HepG2 (cell line): ENCODE measurements at places on chromosomes 11 and 22. TPM values are rescaled to one million over a fixed set of nuclear protein-coding genes. Genes with fewer than 3 reads are reported as not detected.
A peak's percentile ranks its signal among the peaks of the same experiment; 100 is the strongest.

The PRAME gene
- 0.11 and 0.45 TPM in 2 replicates for total RNA-seq

The NRGN gene
- total RNA-seq: 0.18 TPM in 1 of 2 replicates, not detected in the other

The MS4A12 gene
- not detected in 2 replicates for total RNA-seq

The OR10D3 gene
- not detected in 2 replicates for total RNA-seq

The TSKU gene
- 11.9 and 21.4 TPM in 2 replicates for total RNA-seq

The TREH gene
- total RNA-seq: 0.46 and 0.86 TPM in 2 replicates

DNA sequence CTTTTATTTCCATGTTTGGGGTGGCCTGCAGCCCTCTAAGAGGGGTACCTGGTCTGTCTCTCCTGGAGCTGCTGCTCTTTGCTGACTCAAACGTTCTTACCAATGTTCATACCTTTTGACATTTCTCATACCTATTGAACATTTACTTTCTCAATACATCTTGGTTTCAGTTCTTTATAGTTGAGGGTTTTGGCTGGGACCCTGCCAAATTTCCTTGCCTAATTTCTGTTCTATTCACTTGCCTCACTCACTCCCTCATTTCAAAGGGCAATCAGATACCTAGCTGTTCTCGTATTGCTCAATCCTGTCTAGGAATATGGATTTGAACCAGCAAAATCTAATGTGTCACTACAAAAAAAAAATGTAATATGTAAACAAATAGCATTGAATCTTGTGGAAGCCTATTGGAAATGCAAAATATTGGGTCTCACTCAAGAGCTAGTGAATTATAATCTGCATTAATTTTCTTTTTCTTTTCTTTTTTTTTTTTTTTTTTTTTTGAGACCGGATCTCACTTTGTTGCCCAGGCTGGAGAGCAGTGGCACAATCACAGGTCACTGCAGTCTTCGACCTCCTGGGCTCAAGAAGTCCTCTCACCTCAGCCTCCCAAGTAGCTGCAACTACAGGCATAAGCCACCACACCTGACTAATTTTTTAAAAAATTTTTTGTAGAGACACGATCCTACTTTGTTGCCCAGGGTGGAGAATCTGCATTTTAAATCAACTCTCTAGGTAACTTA lies 7.5 kb downstream of the OR6M1 start:
- H3K27me3 ChIP-seq: no peaks in the 10 kb centered on the region
- H3K36me3 ChIP-seq: no peaks in the 10 kb centered on the region
- H3K4me1 ChIP-seq: no peaks in the 10 kb centered on the region
- H3K4me3 ChIP-seq: no peak overlapping the region
- DNase-seq: no peak

DNA sequence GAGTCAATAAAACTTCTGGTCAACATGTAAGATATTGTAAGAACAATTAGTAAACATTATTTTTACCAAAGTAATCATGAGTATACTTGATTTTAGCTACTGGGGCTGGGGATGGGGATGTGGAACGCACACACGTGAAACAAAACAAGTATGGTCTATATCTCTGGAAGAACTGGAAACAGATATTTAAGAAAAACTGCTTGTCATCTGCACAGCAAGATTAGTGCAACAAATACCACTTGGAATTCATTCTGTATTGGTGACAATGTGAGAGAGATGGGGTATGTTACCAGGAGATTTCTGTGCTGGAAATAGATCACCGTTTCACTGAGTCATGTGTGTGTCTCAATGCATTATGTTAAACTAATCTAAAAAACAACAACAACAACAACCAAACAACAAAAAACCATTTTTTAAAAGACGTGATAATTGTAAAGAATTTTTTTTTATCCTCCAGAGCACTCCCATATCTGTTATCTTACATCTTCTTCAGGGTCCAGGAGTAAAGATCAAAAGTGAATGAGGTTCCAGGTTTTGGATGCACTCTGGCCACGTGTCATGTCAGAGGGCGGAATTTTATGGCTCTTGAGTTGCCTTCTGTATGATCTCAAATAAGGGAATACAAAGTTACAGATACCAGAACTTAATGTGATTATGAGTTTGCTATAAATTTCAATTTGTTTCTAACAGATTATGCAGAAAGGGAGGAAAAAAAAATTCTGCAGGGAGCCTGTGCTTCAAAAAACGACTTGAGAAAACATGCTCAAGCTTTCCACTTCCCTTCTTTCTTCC lies 153.0 kb downstream of the BBOX1 start:
- H3K36me3 ChIP-seq: no peaks in the 10 kb centered on the region
- H3K4me1 ChIP-seq: peaks cover 6% of the 10 kb centered on the region
- DNase-seq: no peak
- H3K27me3 ChIP-seq: no peaks in the 10 kb centered on the region

- H3K4me3 ChIP-seq: peak overlapping the region; percentile 90
- H3K36me3 ChIP-seq: peaks cover 10% of the 10 kb centered on the region
- H3K27me3 ChIP-seq: no peaks in the 10 kb centered on the region
- DNase-seq: peak; percentile 48
- H3K4me1 ChIP-seq: peaks cover 22% of the 10 kb centered on the region
Measured at GRCh38 chr11:10856689-10857458, 979 bp downstream of the ZBED5 start.

DNA sequence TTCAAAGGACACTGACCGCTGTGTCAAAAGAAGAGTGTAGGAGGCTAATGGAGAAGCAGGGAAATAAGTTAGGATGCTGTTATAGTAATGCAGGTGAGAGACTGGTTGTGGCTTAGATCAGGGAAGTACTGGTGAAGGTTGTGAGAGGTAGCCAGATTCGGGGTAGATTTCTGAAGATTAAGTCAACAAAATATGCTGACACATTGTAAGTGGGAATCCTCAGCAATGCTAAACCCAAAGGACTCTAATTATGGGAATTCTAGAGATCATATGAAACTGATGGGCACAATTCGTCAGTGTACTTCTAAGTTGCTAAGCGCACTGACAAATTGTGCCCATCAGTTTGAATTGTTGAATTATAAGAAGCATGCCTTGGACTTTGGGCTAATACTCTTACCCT lies 10.0 kb downstream of the ZNF143 start:
- no peak overlapping the region for H3K4me3 ChIP-seq
- H3K4me1 ChIP-seq: no peaks in the 10 kb centered on the region
- H3K36me3 ChIP-seq: peaks cover 28% of the 10 kb centered on the region
- DNase-seq: no peak
- H3K27me3 ChIP-seq: no peaks in the 10 kb centered on the region

- H3K4me3 ChIP-seq: peak overlapping the region; percentile 74
- no peaks in the 10 kb centered on the region for H3K27me3 ChIP-seq
- peak overlapping the region; percentile 56 for H3K27ac ChIP-seq
- no peaks in the 10 kb centered on the region for H3K36me3 ChIP-seq
- DNase-seq: no peak
Measured at GRCh38 chr11:61752925-61753521, 587 bp downstream of the MYRF start.

DNA sequence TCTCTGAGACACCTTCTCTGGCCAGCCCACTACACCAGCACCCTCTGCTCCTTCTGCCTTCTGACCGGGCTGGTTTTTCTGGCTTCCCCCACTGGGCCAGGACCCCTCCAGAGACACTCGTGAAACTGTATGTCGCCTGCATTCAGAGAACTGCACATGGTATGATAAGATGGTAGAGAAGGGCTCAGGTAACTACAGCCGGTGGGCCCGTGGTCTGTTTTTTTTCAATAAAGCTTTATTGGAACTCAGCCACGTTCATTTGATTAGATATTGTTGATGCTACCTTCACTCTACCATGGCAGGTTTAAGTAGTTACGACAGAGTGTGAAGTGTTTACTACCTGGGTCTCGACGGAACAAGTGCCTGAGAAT lies 514.0 kb downstream of the TBC1D22A start:
- H3K27ac ChIP-seq: no peak overlapping the region
- no peaks in the 10 kb centered on the region for H3K36me3 ChIP-seq
- no peak overlapping the region for H3K4me3 ChIP-seq
- peaks cover 49% of the 10 kb centered on the region for H3K27me3 ChIP-seq

DNA sequence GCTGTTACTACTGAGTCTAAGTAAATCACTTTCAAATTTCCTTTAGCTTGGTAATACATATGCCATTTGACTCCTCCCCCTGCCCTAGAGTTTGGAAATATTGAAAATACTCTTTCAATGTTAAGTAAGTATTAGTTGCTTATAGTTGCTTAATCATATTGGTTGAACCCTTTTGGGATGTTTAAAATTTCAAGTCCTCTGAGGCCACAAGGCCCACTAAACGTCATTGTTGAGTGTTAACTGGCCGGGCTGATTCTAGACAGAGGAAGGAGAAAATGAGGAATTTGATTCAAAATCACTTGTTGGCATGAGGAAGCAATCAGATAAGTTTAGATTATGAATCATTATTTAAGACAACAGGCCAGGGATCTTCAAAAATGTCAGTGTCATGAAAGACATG lies 8.5 kb downstream of the NAV2 start:
- no peaks in the 10 kb centered on the region for H3K36me3 ChIP-seq
- H3K4me3 ChIP-seq: no peak overlapping the region
- peaks cover 10% of the 10 kb centered on the region; the same call in 1 of the 3 replicates for H3K27me3 ChIP-seq

DNA sequence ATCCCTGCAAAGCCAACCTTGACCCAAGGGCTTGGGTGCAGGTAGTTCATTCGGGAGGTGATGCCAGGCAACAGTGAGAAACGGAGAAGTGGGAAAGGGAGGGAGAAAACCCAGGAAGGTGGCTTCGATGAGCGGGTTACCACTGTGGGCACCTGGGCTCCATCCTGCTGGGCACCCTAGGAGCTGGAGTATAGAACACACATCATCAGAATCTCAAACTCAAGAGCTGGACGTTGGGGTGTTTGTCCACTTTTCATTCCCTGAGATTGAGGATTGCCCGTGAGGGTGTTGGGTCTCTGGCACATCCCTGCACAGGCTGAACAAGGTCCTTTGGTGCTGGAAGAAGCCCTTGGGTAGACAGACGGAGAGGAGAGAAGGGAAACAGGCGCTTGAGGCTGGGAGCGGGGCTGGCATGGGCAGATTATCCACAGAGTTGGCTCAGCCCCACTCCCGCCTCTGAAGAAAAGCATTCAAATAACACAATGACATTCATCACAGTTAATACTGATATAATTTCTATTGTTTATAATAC lies 70.4 kb downstream of the LRRC32 start:
- no peak for DNase-seq
- H3K27ac ChIP-seq: no peak overlapping the region
- H3K4me3 ChIP-seq: no peak overlapping the region
- H3K4me1 ChIP-seq: no peaks in the 10 kb centered on the region

DNA sequence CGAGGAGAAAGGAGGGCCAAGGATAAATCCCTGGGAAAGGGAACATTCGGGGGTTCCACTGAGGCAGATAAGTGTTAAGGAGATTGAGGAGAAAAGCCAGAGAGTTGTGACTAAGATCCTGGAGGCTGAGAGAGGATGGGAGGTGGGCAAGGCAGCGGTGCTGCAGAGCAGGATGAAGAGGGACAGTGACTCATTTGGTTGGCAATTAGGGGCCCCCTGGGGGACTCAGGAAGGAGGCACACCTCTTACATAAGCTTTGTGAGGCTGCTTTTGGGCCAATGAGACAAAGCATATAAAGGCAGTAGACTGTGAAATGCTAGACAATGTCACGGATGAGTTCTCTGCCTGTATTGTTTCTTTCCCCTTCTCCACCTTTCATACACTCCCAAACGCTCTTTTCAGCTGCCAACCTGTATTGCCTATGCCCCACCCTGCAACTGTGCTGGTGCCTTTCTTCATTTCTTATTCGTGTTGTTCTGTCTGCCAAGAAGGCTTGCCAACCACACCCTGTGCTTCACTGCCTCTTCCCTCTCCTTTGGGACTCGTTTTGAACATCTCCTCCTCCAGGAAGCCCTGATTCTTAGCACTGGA lies 246.8 kb upstream of the KIRREL3 start:
- no peaks in the 10 kb centered on the region for H3K27me3 ChIP-seq
- no peaks in the 10 kb centered on the region for H3K36me3 ChIP-seq
- no peak overlapping the region for H3K4me3 ChIP-seq
- H3K4me1 ChIP-seq: no peaks in the 10 kb centered on the region

GRCh38 chr11:28924004-28924403 lies 815.8 kb downstream of the METTL15 start:
- H3K4me1 ChIP-seq: no peaks in the 10 kb centered on the region
- H3K27ac ChIP-seq: no peak overlapping the region
- H3K27me3 ChIP-seq: no peaks in the 10 kb centered on the region
- no peak overlapping the region for H3K4me3 ChIP-seq

GRCh38 chr22:45196926-45197605 lies 33.3 kb downstream of the NUP50 start:
- H3K36me3 ChIP-seq: peaks cover 31% of the 10 kb centered on the region
- no peak overlapping the region for H3K4me3 ChIP-seq
- DNase-seq: no peak
- H3K27ac ChIP-seq: no peak overlapping the region

- H3K27ac ChIP-seq: no peak within 1 kb of the TSS
- peaks cover 23% of the 10 kb centered on the region for H3K4me1 ChIP-seq
- no peak for DNase-seq
- H3K4me3 ChIP-seq: no peak within 1 kb of the TSS
Measured at GRCh38 chr11:20363500-20364340, at the start of gene HTATIP2. HTATIP2 (plus strand) TSS chr11:20363714; CDS start chr11:20364238, 524 bp downstream.

DNA sequence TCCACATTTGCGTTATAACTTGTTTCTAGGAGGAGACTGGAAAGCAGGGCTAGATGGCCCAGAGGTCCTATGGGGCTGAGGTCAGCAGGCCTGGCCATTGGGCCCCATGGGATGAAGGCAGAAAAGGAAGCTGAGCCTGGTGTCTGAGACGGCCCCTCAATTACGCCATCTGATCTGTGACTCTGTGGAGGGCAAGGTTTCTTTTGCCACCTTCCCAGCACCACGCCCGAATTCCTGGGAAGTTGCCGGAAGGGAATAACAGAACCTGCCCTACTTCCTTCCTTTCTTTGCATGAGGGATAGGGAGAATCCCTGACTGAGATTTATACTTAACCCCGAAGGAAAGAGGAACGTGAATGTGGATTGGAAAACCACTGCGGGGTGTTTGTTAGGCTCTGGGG lies 118.1 kb downstream of the MPPED1 start:
- no peaks in the 10 kb centered on the region for H3K4me1 ChIP-seq
- peaks cover 38% of the 10 kb centered on the region; the same call in 2 of the 3 replicates for H3K27me3 ChIP-seq
- no peak overlapping the region for H3K4me3 ChIP-seq
- no peaks in the 10 kb centered on the region for H3K36me3 ChIP-seq

- H3K4me3 ChIP-seq: no peak overlapping the region
- H3K27ac ChIP-seq: no peak overlapping the region
- H3K36me3 ChIP-seq: no peaks in the 10 kb centered on the region
- H3K4me1 ChIP-seq: no peaks in the 10 kb centered on the region
Measured at GRCh38 chr11:44823868-44824267, 97.1 kb downstream of the TSPAN18 start.

- peak; percentile 73 for DNase-seq
- H3K27ac ChIP-seq: peak overlapping the region; percentile 89
- no peaks in the 10 kb centered on the region for H3K27me3 ChIP-seq
- H3K4me3 ChIP-seq: peak overlapping the region; percentile 72
- H3K36me3 ChIP-seq: peaks cover 21% of the 10 kb centered on the region
Measured at GRCh38 chr11:67240576-67241389, 25.5 kb upstream of the GRK2 start.
